ENCODE measurements at places on chromosomes 2 and 18.
A peak's percentile ranks its signal among the peaks of the same experiment; 100 is the strongest.

DNA sequence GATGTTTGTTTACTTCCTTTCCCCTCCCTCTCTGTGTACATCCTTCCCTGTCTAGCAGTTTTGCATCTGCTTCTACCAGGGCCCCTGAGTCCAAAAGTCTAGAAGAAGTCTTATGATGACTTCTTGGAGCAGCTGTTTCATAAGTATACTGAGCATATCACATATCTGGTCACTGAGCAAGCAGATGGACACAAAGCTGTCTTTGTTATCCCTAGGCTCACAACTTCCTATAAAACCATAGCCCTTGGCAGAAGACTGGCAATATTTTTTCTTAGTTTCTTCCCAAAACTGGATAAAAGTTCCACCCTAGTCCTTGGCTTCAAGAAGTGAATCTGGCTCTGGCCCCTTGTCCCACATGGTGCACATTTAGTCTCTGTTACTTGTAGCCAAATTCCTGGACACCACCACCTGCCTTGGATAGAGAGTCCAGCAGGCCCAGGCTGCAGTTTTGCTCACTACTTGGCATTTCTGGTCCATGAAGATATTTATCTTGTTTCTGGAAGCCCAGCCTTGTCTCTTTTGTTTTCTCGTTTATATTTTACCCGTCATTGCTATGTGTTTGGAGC is 22.5 kb downstream of the THOC1 start:
- no peak for DNase-seq

DNA sequence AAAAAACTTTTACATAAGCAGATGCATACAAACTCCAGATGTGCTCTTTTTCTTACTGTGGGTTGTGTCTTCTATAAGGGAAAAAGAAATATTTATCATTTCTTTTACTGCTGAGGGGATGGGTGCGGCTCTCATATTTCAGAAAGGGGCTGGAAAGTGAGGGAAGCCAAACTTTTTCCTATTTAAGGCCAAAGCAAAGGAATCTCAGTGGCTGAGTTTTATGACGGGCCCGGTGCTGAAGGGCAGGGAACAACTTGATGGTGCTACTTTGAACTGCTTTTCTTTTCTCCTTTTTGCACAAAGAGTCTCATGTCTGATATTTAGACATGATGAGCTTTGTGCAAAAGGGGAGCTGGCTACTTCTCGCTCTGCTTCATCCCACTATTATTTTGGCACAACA is at the start of gene COL3A1:
Gene COL3A1 (plus strand): TSS at position 210 of the 400 bp plus-strand sequence. CDS start 117 bp downstream, at position 327.
- DNase-seq = no peak

GRCh38 chr2:125254010-125254409 is 1228.9 kb downstream of the CNTNAP5 start:
- DNase-seq = no peak

GRCh38 chr18:77201506-77201905 is 48.1 kb upstream of the GALR1 start:
- DNase-seq = peak; percentile 55

DNA sequence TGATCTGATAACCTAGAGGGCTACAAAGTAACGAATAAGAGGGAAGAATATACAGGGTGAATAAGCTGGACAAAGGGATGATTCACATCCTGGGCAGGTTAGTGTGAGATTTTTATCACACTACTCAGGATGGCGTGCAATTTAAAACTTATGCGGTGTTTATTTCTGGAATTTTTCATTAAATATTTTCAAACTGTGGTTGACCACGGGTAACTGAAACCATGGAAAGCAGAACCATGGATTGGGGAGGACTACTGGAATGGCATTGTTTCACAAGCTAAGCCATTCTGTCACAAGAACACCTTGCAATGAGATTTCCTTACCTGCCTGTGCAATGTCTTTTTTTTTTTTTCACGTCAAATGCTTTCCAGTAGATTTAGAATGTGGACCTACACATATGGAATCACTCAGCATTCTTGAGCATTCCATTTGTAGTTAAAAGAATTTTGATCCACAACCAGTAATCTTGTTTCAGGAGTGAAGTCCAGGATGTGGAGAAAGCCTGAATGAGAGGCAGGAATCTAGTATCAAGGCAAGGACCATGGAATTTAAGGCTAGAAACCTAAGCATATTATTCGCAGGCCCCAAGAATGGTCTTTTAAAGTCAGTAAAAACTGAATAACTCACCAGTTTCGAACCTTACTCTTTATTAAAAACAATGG is 8.0 kb upstream of the CDK15 start:
- DNase-seq = peak; percentile 46

DNA sequence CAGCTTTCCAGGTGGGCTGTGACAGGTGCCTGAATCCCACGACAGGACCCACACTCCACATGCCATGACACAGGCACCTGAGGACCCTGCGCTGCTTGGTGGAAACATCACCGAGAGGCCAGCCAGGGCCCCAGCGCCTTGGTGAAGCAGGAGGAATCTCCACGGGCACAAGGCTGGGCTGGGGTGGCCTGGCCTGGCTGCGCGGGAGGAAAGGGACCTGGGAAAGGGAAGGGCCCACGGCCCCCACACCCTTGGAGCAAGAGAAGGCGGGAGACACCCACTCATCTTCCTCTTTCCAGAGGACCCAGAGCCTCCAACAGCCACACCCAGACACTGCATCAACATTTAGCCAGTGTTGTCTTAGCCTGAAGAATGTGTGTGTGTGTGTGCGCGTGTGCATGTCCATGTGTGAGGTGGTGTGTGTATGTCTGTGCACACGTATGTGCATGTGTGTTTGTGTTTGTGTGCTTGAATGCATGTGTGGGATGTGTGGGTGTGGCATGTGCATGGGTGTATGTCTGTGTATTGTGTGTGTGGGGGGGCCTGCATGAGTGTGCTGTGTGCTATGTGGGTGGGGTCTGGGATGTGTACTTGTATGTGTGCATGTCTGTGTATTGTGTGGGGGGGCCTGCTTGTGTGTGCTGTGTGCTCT is 6.3 kb upstream of the OTOS start:
- no peak for DNase-seq

Measured in RWPE1 (cell line).